ENCODE measurements at places on chromosomes 6 and 20. TPM values are rescaled to one million over a fixed set of nuclear protein-coding genes. Genes with fewer than 3 reads are reported as not detected.
A peak's percentile ranks its signal among the peaks of the same experiment; 100 is the strongest.

DNA sequence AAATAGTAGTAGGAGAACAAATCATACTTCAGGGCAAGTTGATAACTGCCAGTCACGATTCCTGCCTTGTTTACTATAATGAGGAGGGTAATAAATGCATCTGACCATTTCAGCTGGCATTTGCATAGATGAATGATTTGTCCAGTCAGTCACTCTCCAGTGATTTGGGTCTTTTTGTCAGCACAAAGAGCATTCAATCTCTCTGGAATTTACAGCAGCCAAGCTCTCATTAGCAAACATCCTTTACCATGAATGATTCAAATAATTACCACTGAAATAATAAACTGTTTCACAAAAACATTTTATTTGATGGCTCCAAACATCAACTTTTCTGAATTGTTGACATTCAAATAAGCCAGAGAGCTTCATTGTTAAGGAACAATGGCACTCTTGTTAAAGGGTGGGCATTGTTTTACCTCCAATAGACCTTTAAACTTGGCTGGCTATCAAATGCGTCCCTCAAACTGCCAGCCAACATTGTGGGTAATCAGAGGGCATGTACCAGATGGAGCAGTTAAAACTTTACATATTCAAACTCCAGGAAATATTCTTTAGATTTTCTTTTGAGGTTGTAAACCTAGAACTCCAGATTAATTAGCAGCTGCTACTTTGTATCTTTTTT, 30.0 kb upstream of the FBXL4 start:
- no peak for DNase-seq
- H3K27me3 ChIP-seq = peaks cover 3% of the 10 kb centered on the region
- H3K4me3 ChIP-seq = no peak overlapping the region
- no peaks in the 10 kb centered on the region for H3K4me1 ChIP-seq

- H3K4me1 ChIP-seq = no peaks in the 10 kb centered on the region
- H3K27ac ChIP-seq = no peak overlapping the region
- no peaks in the 10 kb centered on the region for H3K27me3 ChIP-seq
Observed at GRCh38 chr6:140956571-140957369, 1176.0 kb upstream of the GJE1 start.

DNA sequence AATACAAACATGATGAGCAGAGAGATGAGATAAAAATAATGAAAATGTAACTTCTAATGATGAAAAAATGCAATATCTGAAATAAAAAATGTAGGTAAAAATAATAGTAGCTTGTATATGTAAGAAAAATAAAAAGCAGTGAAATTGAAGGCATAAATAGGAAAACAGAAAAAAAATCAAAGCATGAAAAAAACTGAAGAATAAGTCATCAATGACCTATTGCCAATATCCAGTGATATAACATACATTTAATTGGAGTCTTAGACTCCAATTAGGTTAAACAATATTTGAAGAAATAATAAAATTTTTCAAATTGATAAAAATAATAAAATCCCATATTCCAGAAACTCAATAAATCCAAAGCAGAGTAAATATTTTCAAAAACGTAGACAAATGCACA, 114.0 kb upstream of the HDGFL1 start:
- no peaks in the 10 kb centered on the region for H3K27me3 ChIP-seq
- no peaks in the 10 kb centered on the region for H3K36me3 ChIP-seq
- H3K4me3 ChIP-seq = no peak overlapping the region
- no peak overlapping the region for H3K27ac ChIP-seq

DNA sequence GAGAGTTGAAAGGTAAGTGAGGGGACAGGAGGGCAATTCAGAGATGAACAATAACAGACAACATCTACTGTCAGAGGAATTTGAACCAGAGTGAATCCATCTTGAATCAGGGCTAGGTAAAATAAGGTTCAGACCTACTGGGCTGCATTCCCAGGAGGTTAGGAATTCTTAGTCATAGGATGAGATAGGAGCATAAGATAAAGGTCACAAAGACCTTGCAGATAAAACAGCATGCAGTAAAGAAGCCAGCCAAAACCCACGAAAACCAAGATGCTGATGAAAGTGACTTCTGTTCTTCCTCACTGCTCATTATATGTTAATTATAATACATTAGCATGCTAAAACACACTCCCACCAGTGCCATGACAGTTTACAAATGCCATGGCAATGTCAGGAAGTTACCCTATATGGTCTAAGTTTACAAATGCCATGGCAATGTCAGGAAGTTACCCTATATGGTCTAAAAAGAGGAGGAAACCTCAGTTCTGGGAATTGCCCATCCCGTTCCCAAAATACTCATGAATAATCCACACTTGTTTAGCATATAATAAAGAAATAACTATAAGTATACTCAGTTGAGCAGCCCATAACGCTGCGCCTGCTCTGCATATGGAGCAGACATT, 248.5 kb downstream of the HAO1 start:
- no peaks in the 10 kb centered on the region for H3K4me1 ChIP-seq
- no peak for DNase-seq
- H3K27me3 ChIP-seq = no peaks in the 10 kb centered on the region
- no peaks in the 10 kb centered on the region for H3K36me3 ChIP-seq

- H3K36me3 ChIP-seq = peaks cover 33% of the 10 kb centered on the region
- H3K27ac ChIP-seq = no peak overlapping the region
- no peaks in the 10 kb centered on the region for H3K4me1 ChIP-seq
- DNase-seq = peak; percentile 6
- H3K4me3 ChIP-seq = no peak overlapping the region
Observed at GRCh38 chr6:96542702-96543101, 20.2 kb upstream of the FHL5 start.

The CFB gene
- total RNA-seq = 0.74 TPM

The CCDC170 gene
- not detected for total RNA-seq

The F13A1 gene
- total RNA-seq = not detected
